G401 (cell line): ENCODE measurements at places on chromosomes 12 and 14. TPM values are rescaled to one million over a fixed set of nuclear protein-coding genes. Genes with fewer than 3 reads are reported as not detected.
A peak's percentile ranks its signal among the peaks of the same experiment; 100 is the strongest.

The BAZ2A gene
- 2.9 and 7.4 TPM in 2 replicates for total RNA-seq

- DNase-seq: peak; percentile 76
Measured at GRCh38 chr14:75437201-75438143, 9.7 kb downstream of the JDP2 start.

- DNase-seq: peak; percentile 4
Measured at GRCh38 chr14:94681300-94682060, 69.3 kb downstream of the SERPINA3 start.

DNA sequence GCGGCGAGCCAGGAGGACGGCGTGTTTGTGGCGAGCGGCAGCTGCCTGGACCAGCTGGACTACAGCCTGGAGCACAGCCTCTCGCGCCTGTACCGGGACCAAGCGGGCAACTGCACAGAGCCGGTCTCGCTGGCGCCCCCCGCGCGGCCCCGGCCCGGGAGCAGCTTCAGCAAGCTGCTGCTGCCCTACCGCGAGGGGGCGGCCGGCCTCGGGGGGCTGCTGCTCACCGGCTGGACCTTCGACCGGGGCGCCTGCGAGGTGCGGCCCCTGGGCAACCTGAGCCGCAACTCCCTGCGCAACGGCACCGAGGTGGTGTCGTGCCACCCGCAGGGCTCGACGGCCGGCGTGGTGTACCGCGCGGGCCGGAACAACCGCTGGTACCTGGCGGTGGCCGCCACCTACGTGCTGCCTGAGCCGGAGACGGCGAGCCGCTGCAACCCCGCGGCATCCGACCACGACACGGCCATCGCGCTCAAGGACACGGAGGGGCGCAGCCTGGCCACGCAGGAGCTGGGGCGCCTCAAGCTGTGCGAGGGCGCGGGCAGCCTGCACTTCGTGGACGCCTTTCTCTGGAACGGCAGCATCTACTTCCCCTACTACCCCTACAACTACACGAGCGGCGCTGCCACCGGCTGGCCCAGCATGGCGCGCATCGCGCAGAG is 873 bp downstream of the PLXNC1 start:
- peak; percentile 52 for DNase-seq

- DNase-seq: no peak
Measured at GRCh38 chr12:108047071-108047550, 82.0 kb upstream of the WSCD2 start.

DNA sequence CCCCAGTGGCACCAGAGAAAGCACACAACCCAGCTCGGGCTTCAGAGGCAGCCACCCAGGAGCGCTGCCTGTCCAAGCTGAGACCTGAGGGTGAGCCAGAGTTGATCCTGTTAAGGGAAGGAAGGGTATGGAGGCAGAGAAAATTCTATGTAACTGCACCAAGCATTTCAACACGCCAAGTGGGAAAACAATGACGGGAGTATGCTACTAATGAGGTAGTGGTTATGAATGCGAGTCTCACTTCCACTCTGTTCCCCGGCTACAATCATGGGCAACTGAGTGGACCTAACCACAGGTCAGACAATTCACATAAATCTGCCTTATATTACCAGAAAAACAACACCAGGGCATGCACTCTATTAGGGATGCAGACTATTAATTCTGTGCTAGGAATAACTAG is 9.9 kb downstream of the ATG14 start:
- DNase-seq: no peak

GRCh38 chr12:71838676-71839075 is 883 bp upstream of the TBC1D15 start:
- DNase-seq: no peak

DNA sequence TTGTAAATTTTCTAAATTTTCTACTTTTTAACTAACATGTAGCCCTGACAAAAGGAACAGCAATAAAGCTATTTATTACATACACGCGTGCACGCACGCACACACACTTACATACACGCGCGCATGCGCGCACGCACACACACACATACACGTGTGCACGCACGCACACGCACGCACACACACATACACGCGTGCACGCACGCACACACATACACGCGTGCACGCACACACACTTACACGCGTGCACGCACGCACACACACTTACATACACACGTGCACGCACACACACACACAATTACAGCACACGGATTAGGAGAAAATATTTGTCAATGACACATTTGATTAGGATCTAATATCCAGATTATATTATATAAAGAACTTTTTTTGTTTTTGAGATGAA is 27.9 kb downstream of the DHX37 start:
- DNase-seq: no peak

- DNase-seq: no peak
Measured at GRCh38 chr14:37608649-37609048, 13.2 kb downstream of the TTC6 start.

DNA sequence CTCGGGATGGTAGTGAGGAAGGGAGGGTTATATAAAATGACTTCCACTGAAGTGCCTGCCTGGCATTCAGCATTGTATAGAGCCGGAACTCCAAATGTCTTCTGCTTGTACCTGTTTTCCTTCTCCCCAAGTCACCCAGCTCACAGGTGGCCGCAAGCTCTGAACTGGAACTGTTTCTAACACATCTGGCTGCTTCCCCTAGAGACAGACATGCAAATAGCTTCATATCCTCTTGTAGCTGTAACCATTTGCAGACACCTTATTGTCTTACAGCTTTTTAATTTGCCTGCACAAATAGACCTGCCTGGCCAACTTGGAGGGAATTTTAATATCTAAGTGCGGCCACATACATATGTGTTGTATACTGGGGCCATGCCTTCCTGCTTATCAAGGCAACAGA is 126.0 kb downstream of the CHST11 start:
- DNase-seq: no peak
